ENCODE measurements at places on chromosomes 13 and 19.

- no peak for DNase-seq
These were observed 11.1 kb upstream of the CYP2A7 start for GRCh38 chr19:40893112-40893511.

DNA sequence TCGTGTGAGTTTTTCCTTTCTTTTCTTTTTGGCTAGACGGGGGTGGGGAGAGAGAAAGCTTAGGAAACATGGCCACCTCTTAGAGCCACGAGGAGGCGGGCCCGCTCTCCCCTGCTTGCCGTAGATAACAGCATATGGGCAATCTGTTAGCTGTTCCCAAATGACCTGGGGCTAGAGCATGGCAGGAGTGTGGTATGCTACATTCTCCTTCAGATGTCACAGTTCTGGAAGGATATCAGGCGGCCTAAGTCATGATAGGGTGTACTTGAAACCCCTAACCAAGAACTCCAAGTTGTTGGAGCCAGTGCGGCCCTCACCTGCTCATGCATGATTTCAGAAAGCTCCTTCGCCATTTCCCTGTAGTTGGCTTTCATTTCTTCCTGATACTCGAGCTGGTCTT is 44.3 kb upstream of the SLC15A1 start:
- DNase-seq: no peak

GRCh38 chr13:49740870-49741269 is 49.6 kb upstream of the EBPL start:
- no peak for DNase-seq

GRCh38 chr19:40691421-40692211 is 1.2 kb upstream of the NUMBL start:
- DNase-seq: no peak

DNA sequence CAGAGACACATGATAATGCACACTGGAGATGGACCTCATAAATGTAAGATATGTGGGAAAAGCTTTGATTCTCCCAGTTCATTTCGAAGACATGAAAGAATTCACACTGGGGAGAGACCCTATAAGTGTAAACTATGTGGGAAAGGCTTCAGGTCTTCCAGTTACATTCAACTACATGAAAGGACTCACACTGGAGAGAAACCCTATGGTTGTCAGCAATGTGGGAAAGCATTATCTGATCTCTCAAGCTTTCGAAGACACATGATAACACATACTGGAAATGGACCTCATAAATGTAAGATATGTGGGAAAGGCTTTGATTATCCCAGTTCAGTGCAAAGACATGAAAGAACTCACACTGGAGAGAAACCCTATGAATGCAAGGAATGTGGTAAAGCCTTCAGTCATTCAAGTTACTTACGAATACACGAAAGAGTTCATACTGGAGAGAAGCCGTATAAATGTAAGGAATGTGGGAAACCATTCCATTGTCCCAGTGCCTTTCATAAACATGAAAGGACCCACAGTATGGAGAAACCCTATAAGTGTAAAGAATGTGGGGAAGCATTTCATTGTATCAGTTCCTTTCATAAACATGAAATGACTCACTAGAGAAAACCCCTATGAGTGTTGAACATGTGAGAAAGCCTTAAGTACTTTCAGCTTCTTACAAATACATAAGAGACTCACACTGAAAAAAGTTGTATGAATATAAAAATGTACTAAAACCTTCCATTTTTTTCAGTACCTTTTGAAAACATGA is 14.7 kb downstream of the ZNF441 start:
- DNase-seq: no peak

DNA sequence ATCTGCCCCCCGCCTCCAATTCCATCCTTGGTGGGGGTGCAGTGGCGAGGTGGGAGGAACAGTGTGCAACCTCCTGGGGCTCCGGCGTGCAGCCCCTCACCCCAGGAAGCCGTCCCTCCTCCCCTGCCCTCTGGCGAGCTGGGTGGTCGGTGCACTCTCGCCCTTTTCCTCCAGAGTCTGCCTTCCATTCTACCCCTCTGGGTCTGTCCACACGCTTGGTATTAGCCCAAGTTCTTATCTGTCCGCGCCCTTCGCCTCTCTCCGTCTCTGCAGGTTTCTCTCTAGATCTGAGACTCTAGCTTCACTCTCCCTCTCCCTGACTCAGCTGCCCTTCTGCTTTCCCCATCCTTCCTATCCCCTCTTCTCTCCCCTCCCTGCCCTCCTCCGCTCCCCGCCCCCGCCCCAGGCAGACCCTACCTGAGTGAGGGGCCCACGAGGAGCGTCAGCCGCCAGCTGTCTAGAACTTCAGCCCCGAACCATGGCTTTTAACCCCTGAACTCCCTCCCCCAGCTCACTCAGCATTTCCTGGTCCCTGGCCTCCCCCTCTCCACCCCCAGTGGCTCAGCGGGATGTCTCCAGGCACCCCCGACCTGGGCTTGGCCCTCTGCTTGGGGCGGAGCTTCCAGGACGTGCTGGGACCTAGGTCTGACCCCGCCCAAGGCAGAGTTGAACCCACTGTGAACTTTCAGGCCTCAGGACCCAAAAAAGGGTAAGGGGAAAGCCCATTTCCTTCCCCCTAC is 499 bp upstream of the KLK13 start:
- DNase-seq: no peak

DNA sequence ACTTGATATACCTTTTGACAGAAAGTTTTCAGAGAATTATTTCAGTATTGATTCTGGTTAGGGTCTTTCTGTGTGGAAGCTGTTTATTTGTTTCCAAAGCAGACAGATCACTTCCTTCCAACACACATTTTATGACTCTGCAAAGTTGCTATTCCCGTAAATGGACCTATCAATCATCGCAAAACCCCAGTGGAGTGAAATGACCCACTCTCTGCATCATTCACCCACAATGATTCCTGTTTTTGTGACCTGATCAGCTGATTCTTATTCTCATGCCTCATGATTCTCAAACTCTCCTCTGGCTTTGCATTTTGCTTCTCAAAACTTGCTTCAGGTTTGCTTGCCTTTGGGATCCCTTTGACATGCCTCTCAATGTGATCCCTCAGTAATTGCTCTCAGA is 453.7 kb downstream of the PCDH17 start:
- no peak for DNase-seq

- DNase-seq: no peak
These were observed 59.0 kb downstream of the KLF2 start for GRCh38 chr19:16383584-16384161.

GRCh38 chr19:48290771-48291488 is 21.0 kb downstream of the ZNF114 start:
- DNase-seq: peak; percentile 71

DNA sequence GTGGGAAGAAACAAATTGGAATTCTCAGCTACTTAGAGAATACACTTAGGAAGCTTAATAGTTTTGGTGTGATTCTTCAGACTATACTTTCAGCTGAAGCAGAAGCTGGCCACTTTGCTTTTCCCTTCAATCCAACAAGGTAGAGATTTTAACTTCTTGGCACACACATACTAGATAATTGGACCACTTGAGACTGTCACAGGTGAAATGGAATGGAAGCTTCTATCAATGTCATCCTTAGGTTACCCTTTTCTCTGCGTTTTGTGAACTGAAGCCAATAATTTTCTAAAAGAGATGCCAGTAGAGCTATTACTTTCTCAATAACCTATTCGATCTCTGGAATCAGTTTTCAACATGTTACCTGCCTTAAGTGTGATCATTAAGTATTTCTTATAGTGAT is 405.3 kb downstream of the PCDH20 start:
- no peak for DNase-seq

DNA sequence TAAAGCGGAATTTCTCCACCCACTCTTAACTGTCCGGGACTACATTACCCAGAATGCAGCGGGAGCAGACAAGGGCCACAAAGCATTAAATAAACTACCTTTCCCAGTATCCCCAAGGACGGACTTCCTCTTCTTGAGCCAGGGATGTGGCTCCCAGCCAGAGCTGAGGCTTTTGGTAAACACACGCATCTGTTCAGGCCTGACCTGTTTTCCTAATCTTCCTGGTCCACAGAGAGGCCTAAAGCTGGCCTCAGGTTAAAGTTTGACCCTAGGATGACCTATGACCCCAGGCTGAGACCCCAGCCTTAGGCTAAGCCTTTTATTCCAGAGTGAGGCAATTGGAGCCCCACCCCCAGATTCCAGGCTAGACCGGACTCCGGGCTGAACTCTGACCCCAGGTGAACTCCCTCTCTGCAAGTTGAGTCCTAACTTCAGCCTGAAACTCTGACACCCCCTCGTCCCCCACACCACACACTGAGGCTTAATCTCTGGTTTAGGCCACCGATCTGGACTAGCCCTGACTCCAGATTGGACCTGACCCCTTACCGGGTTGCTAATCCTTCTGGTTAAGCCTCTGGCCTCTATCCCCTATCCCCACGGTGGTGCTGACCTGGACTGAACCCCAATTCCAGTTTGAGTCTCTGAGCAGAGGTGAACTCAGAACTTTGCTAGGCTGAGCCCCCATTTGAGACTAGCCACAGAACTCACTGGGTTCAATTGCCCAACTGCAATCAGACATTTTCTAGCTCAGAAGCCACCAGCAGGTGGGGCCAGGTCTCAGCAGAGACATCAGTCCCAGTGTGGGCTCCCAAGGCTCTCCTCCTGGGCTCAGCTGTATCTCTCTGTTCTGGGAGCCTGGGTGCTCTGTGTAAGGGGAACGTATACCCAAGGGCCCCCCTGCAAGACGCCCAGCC is 750 bp upstream of the GPR108 start:
- DNase-seq: no peak

DNA sequence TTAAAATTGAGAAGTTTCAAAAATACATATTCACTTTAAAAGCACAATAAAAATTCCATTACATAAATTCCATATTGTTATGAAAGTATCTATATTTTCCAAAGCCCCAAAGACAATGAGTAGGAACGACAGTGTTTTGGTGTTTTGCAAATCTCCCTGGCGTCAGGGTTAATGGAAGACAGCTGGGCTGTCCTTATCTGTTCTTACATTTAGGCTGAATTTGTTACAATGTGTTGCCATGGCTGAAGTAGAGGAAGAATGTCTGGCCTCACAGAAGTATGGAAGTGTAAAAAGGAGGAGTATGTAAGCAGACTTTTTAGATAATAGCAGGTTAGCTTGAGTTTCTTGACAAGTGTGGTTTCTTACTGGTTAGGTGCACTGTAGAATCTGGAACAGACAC is 124.4 kb upstream of the SPATA13 start:
- DNase-seq: no peak

- no peak for DNase-seq
These were observed 3.0 kb upstream of the SLC6A16 start for GRCh38 chr19:49327878-49328544.

DNA sequence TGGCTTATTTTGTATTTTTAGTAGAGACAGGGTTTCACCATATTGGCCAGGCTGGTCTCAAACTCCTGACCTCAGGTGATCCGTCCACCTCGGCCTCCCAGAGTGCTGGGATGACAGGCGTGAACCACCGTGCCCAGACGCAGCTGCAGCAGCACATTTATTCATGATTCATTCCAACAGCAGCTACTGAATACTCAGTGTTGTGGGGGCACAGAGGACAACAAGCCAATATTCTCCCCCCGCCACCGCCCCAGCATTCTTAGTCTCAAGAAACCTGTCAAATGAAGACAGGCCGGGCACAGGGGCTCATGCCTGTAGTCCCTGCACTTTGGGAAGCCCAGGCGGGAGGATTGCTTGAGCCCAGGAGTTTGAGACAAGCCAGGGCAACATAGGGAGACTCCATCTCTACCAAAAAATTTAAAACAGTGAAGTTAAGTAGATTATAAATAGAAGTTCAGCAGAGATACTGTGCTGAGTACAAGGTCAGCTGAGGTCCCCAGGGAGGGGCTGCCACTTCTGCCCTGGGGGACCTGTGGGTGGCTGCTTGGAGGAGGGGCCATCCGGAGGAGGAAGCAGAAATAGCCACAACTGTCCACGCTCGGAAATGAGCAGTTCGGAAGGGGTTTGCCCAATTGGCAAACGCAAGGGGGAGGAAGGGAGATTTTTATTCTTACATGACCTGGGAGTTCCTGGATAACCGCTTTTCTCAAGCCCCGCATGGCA is 4.3 kb downstream of the DOT1L start:
- no peak for DNase-seq

DNA sequence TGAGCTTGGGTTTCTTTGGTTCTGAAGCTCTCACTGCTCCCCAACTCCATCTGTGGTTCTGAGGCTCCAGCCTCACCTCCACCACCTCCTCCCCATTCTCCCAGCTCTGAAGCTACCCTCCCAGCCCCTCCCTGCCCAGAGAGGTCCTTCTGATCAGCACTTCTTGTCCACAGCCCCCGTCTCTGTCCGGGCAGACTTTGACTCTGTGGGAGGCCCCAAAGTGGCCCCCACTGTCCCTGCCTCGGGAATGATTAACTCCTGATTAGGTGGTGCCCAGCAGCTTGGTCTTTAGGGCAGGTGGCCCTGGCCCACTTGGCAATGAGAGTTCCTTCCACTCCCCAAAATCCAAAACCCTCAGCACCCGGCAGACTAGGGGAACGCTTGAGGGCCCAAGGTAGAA is 14.4 kb downstream of the EVI5L start:
- no peak for DNase-seq

GRCh38 chr13:35791184-35791851 is 314.8 kb upstream of the MAB21L1 start:
- DNase-seq: no peak

DNA sequence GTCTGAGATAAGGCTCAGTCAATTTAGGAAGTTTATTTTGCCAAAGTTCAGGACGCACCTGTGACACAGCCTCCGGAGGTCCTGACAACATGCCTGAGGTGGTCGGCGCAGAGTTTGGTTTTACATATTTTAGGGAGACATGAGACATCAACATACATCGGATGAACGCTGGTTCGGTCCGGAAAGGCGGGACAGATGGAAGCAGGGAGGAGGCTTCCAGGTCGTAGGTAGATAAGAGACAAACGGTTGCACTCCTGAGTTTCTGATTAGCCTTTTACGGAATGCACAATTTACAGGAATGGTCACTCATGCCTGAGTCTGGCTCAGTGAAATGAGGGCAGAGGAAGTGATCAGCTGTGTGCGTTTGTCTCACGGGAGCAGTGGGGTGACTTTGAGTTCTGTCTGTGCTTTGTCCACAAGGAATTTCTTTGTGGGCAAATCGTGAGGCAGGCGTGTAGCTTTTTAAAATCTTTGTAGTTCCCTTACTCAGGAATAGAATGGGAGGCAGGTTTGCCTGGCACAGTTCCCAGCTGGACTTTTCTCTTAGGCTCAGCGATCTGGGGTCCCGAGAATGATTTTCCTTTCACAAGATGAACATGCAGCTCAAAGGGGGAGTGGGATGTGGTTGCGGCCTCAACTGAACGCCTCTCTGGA is 36.2 kb downstream of the C13orf46 start:
- DNase-seq: no peak

- DNase-seq: no peak
These were observed 115.8 kb downstream of the KATNAL1 start for GRCh38 chr13:30191491-30192100.

- no peak for DNase-seq
These were observed 644.4 kb downstream of the PCDH9 start for GRCh38 chr13:66585669-66586203.
